Upper lobe of right lung (tissue), 1 donor: ENCODE measurements at places on chromosomes 12 and 14. TPM values are rescaled to one million over a fixed set of nuclear protein-coding genes. Genes with fewer than 3 reads are reported as not detected.

The FOXN4 gene
- total RNA-seq, result not detected

- DNase-seq, result no peak
Measured at GRCh38 chr12:96061864-96062453, 26.6 kb upstream of the LTA4H start.

- DNase-seq, result no peak
Measured at GRCh38 chr12:108811411-108812180, 45.8 kb downstream of the SSH1 start.

DNA sequence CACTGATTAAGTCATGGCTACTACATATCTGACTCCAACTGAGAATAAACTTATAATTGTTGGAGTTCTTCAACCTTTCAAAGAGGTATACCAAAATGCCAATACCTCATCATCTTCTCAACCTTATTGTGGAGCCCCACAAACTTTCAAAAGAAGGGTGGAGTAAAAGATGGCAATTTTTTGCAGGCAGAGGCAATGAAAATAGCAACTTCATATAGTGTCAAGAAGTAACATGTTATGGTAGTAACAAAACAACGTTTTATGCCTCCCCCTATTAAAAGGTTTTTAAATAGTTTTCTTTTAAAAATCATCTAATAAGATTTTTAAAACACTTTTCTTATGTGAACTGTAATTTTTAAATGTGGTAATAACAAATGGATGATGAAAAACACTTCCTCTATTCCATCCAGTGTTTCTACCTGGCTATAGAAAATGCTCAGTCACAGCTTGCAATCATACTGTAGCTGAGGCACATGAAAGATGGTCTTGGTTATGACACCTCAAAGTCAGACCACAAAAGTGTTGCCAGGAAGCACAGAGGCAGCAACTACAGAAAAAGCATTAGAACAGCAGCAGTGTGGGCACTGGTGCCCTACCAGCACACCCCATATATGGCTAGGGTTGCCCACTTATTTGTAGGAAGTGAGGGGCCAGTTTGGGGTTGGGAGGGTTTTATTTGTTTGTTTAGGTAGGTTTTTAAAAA lies 7.0 kb downstream of the PPP1R12A start:
- DNase-seq, result no peak

- no peak for DNase-seq
Measured at GRCh38 chr14:104803912-104804410, 3.1 kb downstream of the ZBTB42 start.

DNA sequence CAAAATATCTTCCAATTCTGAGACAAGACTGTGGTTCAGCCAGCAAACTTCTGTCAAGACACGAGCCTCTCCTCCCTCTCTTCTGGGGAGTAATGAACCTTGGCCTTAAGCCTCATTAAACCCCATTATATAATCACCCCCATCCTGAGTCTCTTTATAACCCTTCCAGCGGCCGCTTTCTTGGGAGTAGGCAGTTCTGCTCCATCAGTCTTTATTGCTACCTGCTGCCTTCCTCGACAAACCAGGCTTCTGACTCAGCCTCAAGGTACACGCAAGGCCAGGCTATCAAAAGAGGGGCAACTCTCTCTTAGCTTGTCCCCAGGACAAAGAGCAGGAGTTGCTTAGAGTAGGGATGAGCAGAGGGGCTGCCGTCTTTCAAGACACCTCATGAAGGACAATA lies 300.8 kb upstream of the NOS1 start:
- no peak for DNase-seq

The TTLL5 gene
- 26.0 TPM for total RNA-seq

DNA sequence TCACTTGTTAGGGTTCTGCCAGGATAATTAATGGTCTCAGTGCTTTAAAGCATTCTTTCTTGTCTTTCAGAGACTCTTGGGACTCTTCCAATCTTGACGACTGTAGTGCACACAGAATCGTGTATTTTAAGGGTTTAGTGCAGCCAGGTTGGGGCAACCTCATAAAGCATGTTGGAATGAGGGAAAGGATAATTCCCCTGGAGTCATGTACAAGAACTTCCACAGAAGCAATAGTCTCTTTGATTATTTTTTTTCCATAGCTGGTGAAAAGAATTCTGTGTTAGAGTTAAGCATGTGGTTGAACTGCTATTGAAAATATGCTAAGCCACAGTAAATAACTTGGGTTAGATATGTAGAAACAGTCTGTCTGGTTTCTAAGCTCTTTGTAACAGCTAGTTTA lies 246.8 kb upstream of the DAAM1 start:
- no peak for DNase-seq

DNA sequence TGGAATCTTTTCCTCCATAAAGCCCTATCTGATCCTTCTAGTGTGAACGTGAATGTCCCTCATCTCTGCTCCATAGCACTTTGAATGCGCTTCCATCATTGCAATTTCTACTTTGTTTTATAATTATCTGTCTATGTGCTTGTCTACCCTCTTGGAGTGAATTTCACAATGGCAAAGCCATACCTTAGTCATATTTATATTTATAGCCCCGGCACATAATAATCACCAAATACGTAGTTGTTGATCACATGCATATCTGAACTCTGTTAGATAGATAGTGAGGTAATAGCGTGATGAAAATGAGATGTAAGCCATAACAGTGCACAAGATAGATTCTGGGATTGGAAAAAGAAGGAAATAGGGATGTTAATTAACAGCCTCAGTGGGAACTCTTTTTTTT lies 55.2 kb downstream of the MSRB3 start:
- no peak for DNase-seq

GRCh38 chr14:100782516-100783320 lies 43.2 kb upstream of the MEG3 start:
- peak; percentile 40 for DNase-seq

The LRRC43 gene
- not detected for total RNA-seq

GRCh38 chr12:117209626-117210025 lies 19.4 kb upstream of the FBXO21 start:
- DNase-seq, result no peak

GRCh38 chr12:6925540-6926279 lies 2.0 kb upstream of the ATN1 start:
- peak; percentile 82 for DNase-seq

DNA sequence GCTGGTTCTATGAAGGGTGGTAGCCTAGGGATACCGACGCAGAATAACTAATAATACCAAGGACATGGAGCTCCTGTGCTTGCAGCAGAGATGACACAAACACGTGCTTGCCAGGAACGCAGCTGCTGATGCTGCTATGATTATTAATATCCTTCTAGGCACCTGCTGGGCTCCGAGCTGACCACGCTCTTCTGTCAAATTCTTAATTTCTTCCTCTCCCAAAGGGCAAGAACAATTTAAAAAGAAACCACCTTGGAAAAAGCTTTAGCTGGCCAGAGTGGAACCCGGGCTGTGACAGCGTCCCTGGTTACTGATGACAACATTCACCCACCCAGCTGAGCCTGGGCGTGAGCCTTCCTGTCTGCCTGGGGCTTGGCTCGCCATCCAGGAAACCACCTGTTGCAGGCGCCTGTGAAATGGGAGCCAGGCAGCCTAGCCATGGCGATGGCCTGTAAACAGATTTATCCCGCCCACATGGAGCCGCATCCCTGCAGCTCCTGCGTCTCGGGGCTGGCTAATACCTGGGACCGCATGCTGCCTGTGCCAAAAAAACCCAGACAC lies 28.8 kb downstream of the CLMN start:
- DNase-seq, result no peak

The EML5 gene
- 2.3 TPM for total RNA-seq

DNA sequence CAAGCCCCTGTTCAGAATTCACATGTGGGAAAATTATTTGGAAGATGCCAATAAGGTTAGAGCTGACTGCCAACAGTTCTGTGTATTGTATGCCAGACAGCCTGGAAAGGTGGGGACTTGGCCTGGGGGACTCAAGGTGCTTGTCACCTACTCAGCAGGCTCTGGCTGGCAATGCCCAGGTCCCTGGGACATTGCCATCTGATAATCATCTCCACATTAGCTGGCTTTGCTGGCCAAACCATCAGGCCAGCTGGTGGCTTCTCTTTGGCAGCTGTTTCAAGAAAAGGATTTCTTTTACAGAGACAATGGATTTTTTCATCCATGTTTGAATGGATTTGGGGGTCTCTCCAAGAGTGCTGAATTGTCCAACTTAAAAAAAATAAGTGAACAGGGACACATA lies 165.2 kb downstream of the BRMS1L start:
- DNase-seq, result no peak

GRCh38 chr14:55949708-55950107 lies 168.5 kb upstream of the PELI2 start:
- DNase-seq, result no peak

- no peak for DNase-seq
Measured at GRCh38 chr12:52616680-52617402, 1.5 kb downstream of the KRT73 start.

The ACSM4 gene
- total RNA-seq, result not detected

DNA sequence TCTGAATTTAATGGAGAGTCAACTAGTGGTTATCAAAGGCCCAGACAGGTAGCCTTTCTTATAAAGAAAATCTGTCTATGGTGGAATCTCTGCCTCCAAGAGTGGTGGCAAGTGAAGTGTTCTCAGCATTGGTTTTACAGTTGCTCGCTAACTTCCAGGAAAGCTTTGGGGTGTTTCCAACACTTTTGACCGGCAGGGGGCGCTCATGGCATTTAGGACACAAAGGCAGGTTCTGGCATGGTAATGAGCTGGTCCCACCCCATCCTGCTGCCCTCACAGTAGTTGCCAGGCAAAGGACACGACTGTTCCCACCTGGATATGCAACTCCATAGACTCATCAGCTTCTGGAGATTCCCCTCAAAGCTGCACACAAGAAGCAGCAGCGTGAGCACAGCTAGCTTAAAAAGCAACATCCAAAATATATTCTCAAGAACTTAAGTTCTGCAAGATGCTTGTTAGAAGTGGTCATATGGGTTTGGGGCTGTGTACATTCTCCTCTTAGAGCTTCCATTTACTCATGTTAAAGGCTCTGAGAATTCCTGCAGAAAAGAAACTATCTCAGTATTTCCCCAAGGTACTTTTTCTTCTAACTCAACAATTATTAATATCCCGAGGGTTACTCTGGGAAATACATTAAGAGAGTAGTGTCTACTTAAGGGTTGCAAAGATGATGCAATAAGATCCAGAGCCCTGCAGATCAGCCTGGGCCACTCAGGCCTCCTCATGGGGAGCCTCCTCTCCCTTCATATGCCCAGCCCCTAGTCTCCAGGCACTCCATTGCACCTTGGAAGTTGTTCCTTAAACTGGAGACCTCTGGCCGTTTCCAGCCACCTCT lies 14.8 kb downstream of the PROX2 start:
- peak; percentile 93 for DNase-seq

- peak; percentile 75 for DNase-seq
Measured at GRCh38 chr12:54201001-54201794, 12.4 kb upstream of the SMUG1 start.

The ACOT2 gene
- 40.2 TPM for total RNA-seq

The SIVA1 gene
- total RNA-seq, result 66.1 TPM

The CCDC177 gene
- total RNA-seq, result not detected

DNA sequence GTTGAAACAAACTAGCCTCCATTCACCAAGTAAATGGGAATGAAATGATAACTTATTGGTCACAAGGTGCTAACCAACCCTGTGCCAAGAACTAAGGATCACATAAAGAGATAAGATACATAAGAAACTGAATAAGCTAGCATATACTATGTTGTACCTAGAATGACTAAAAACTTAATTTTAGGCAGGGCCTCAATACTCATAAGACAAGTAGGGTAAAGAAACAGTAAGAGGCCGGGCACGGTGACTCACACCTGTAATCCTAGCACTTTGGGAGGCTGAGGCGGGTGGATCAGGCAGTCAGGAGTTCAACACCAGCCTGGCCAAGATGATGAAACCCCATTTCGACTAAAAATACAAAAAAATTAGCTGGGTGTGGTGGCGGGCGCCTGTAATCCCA lies 17.7 kb downstream of the GDF11 start:
- DNase-seq, result no peak

DNA sequence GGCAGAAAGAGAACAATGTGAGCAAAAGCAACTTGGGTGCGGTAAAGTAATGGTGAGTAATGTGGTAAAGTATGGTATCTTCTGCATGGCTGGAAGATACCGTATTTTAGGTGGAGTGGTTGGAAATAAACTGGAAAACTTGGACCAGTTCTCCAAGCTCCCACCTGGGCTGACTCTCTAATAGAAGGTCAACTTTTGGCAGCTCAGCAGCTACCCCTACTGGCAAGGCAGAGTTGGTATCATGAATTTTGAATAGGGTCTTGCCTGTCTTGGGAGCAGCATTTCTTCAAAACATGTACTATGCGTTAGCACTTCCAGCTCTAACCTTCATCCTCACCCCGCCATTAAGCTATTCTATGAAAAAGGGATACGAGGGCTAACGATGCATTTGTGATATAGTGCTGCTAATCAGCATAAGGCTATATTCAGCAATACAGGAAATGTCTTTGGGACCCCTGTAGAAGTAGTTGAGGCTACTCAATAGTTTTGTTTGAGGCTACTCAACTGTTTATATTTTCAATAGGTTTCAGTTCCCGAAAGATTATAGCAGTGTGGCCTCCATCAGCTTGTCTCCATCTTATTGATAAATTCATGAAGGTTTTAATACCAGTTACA lies 276.3 kb upstream of the FAR2 start:
- no peak for DNase-seq

DNA sequence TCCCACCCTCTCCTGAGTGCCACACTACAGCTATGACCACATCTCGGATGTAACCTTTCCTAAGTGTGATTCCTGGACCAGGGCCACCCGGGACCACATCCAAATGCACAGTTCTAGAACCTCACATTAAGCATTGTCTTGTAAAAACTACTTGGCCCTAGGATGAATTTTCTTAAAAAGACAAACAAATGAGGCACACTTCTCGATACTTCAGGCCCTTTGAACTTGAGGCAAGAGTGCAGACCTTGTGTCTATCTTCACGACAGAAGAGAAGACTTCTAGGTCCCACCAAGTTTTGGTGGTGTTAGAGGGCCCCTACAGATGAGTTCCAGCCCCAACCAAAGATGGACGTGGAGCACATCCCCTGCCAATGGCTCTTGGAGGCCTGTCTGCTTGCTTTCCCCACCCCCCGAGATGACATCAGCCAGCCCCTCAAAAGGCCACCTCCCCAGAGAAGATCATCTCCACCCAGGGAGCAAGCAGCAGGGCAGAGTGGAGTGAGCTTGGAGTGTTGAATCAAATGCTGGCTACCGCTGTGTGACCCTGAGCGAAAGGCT lies 9.3 kb downstream of the ISCU start:
- DNase-seq, result no peak

DNA sequence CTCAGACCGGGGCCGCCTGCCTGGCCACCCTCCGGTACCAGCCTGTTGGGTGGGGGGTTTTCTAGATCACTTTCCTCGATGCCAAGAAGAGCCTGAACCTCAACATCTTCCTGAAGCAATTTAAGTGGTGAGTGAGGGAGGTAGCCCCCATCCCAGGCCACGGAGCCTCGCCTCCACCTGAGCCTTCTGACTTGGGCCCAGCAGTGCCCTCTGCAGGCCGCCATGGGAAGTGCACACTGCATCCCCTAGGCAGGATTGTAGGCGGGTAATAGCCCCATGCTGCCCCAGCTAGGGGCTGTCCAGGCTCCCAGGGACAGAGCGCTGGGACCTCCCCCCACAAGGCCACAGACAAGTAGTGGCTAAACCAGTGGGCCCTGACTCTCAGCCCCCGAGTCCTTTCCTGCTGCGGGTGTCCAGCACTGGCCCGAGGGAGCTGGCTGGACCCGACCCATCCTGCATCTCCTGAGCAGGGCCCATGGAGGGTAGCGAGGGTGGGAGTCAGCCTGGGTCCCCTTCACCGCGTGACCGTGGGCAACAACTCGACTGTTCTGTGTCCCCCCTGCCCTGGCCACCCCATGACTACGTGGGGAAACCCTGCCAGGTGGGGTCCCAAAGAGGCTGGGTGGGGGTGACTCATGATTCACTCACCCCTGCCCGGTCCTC lies 15.3 kb upstream of the ADSS1 start:
- peak; percentile 83 for DNase-seq

The CELA1 gene
- not detected for total RNA-seq

The ADAM20 gene
- total RNA-seq, result 1.2 TPM
